ENCODE measurements at places on chromosomes 16 and 17. TPM values are rescaled to one million over a fixed set of nuclear protein-coding genes. Genes with fewer than 3 reads are reported as not detected.

PRMT7 gene
- total RNA-seq, result 41.4 TPM

DNA sequence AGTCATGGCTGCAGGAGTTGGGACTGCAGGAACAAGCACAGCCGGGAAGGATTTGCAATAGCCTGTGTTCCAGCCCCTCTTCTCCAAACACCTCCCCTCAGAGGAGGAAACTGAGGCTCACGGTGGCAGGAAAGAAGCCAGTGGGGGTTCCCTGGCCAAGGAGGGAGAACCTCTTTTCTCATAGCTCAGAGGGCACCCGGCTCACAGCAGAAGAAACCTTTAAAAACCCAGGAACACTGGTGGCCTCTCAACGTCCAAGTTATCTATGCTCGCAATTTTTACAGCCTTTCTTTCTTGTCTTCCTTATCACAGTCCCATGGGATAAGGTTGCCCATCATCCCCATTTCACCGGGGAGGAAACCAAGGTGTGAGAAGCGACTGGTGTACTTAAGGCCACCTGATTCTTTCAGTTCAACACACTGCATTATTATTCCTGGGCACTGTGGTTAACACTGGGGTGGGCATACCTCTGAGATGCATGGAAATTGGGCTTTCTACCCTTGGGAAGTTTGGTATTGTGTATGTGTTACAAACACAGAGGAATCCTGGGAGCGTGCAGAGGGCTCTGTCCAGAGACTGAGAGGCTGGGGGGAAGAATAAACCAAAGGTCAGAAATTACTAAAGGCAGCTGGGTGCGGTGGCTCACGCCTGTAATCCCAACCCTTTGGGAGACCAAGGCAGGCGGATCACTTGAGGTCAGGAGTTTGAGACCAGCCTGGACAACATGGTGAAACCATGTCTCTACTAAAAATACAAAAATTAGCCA, 791 bp upstream of the ZNF629 start:
- no peak for DNase-seq

CYGB gene
- 8.3 TPM for total RNA-seq

PRSS8 gene
- total RNA-seq, result 452 TPM

DNA sequence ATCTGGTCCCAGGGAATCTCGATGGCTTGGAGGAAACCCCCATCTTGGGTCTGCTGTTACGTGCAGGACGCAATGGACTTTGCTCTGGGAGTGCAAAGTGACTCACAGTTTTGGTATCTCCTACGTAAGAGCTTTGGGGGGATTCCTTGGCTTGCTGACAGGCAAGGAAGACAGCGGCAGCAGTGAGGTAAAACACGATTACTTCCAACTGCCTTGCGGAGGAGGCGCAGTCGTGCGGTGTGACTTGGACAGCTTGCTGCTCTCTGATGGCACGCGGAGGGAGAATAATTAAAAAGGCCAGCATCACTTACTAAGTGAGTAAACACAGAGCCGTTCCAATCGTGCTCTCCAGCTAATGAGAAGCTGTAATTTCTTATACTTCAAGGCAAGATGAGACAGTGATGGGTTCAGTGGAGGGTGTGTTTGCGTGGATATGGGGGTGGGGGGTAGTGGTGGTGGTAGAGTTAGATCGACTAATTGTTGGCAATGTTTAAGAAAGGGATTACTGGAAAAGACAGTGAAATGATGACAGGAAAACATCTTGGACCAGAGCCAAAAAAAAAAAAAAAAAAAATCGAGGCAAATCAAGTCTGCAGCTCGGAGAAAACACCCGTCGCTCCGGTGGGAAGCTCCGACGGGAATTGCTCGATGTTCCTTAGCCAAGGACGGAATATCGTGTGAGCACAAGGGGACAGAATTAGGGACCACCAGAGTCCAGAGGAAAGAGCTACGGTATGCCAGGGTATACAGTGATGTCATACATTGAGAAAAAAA, 184.8 kb upstream of the ZFHX3 start:
- peak; percentile 18 for DNase-seq

CUEDC1 gene
- total RNA-seq, result 27.3 TPM

DNA sequence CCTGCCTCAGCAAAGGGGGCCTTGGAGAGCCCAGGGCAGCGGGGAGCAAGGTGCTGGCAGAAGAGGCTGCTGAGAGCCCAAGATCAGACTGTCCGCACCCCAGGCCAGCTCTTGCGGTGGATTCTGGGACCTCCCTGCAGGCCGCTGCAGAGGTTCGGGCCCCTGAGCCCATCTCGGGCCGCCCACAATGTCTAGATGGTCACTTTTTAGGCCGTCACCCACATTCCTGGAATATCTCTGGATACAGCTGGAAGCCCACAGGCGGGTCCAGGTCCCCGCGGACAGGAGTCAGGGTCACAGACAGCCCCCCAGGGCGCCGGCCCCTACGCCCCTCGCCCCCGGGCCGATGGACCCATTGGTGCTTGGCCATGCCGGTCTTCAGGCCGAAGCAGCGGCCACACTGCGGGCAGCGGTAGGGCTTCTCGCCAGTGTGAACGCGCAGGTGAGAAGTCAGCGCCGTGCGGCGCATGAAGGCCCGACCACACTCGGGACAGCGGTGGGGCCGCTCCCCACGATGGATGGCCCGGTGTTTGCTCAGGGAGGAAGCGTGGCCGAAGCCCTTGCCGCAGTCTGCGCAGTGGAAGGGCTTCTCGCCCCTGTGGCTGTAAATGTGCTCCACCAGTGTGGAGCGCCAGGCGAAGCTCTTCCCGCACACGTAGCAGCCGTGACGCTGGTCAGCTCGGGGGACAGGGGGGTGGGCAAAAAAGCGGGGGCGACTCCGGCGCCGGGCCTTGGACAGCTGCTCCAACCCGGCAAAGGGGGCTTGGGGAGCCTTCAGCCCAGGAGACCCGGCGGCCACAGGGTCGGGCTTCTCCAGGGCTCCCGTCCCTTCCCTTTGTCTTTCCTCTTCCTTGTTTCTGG, 2.1 kb downstream of the ZNF747 start:
- no peak for DNase-seq

- DNase-seq, result no peak
Observed at GRCh38 chr17:46061435-46061834, 62.4 kb downstream of the STH start.

GRCh38 chr17:45138911-45139532, 3.5 kb downstream of the ACBD4 start:
- no peak for DNase-seq

DNA sequence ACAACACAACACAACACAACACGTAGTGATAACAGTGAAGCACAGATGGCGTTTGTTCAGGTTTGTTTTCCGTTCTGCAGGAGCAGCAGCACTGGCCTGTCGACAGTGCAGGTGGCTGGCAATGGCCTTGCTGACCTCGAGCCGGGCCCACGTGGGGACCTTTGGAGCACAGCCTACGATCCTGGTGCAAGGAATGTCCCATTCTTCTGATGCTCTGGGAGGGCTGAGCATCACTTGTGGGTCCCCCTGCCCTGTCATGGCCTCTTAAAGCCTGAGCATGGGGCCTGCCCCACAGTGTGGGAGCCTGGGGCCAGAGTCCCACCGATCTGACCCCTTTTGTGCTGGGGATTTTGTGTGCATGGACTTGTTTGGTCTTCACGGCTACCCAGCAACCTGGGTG, 6.8 kb downstream of the MAP2K3 start:
- DNase-seq, result no peak

DNA sequence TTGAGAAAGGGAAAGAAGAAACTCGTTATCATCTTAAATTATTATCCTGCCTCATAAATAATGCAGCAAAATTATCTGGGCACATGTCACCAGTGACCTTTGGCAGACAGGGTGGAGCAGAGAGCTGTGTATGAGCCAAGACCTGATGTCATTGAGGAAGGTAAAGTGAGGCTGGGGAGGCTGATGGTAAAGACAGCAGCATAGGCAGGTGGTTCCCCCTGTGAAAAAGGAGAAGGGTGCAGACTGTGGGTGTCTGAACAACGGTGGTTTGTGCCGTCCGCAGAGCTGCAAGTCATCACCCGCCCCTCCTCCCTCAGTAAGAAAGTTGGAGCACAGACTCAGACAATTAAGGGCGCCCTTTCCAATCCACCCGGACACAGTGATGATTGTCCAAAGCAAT, 30.8 kb upstream of the METTL16 start:
- DNase-seq, result no peak

OR2C1 gene
- not detected for total RNA-seq

NGFR gene
- 19.8 TPM for total RNA-seq

DNA sequence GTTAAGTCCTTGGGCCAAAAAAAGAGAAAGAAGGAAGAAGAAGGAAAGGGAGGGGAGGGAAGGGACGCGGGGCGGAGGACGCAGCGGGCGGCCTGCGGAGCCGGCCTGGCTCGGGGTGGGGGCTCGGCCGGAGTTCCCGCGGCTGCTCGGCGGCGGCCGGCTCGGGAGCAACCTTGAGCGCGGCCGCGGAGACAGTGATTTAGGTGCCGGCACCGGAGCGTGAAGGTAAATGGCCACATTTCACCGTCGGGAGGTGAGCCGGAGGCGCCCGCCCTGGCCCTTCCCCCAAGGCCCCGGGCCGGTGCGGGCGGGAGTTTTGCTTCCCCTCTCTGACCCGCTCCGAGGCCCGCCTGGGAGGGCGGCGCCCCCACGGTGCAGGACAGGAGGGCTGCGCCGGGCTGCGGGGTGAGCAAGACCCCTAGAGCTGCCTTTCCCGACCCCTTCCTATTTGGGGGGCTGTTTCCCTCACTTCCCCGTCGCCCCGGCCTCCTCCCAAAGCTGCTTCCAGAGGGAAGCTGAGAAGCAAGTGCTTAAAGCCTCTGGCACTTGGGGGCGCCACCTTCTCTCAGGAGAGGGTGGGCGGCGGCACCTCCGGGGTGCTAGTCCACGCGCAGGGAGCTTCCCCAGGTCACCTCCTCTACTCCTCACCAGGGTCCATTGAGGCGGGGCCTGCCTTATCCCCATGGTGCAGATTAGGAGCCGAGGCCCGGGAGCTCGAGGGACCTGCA, 56.5 kb downstream of the MRM1 start:
- peak; percentile 48 for DNase-seq

DNA sequence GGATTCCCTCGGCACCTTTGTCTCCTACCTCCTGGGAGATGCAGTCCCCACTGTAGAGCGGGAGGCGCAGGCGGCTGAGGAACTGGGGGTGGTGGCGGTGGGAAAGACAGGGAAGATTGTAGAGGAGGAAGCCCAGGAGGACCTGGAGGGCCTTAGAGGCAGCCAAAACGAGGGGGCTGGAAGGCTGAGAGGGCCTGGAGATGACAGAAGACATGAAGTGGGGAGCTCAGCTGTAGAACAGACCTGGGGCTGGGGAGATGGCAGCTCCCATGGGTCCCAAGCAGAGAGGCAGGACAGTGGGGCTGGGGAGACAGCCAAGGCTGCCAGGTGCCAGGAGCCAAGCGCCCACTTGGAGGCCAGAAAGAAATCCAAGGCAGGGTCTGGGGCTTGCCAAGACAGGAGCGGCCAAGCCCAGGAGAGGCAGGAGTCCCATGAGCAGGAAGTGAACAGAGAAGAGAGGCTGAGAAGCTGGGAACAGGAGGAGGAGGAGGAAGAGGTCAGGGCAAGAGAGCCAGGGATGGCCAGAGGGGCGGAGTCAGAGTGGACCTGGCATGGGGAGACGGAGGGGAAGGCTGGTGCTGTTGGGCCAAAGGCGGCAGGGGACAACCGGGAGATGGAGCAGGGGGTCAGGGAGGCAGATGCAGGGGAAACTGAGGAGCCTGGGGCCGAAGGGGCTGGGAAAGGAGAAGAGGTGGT, 803 bp downstream of the APOBR start:
- peak; percentile 63 for DNase-seq

GRCh38 chr16:3007059-3007956, 5.4 kb upstream of the CLDN9 start:
- peak; percentile 79 for DNase-seq

CACNG3 gene
- not detected for total RNA-seq

DNA sequence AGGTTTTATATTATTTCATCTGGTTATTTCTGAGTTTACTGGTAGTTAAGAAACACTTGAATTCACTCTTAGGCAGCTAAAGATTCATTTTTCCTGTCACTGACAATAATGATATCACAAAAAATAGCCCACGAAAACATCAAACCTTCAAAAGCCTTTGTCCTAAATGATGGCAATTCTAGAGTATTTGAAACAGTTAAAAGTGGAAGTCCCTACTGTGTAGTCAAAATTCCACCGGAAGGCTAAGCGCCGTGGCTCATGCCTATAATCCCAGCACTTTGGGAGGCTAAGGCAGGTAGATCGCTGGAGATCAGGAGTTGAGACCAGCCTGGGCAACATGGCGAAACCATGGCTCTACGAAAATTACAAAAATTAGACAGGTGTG, 103.5 kb downstream of the HIC1 start:
- no peak for DNase-seq

- no peak for DNase-seq
Observed at GRCh38 chr16:72609066-72609465, 437.1 kb upstream of the PMFBP1 start.

- DNase-seq, result no peak
Observed at GRCh38 chr16:337975-338575, 14.4 kb downstream of the AXIN1 start.

- no peak for DNase-seq
Observed at GRCh38 chr17:17921192-17922069, 50.8 kb downstream of the TOM1L2 start.

SNAI3 gene
- 2.9 TPM for total RNA-seq

SLC47A1 gene
- total RNA-seq, result not detected

ARL5C gene
- not detected for total RNA-seq

DNA sequence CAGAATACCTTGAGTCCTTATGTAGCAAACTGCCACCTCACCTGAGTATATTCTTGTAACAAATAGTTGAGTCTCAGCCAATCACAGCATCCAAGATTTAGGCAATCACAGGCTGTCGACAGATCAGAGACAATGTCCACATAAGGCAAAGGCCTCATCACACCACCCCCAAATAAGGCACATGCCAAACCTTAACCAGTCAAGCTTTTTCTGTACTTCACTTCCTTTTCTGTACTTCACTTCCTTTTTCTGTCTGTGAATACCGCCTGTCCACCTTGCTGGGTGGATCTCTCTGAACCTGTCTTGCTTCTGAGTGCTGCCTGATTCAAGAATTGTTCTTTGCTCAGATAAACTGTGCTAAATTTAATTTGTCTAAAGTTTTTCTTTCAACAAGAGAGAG, 210.4 kb upstream of the N4BP1 start:
- DNase-seq, result no peak

DNA sequence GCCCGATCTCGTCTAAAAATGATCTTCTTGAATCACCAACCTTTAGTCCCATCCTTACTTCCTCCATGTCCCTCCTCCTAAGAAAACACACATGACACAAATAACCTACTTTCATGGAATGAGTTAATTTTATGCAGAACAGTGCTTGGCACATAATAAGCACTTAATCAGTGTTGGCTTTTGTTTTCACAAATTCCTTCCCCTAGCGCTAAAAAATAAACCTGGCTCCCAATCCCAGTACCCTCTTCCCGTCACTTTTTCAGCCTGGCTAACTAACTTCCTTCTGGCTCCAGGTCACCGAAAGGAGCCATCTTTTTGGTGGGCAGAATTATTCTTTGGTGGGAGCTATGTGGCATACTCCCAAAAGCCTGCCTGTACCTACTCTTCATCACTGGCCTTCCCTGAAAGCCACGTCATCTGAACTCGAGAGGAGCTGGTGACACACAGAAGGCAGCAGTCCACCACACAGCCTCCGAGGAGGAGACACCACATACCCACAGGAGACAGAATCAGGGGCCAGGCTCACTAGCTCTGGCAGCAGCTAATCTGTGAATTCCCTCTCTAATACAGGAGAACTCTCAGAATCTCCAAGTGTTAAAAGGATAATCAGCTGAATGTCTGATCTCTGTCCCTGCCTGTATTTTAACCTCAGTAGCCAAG, 114.5 kb downstream of the SMG6 start:
- DNase-seq, result no peak

- DNase-seq, result no peak
Observed at GRCh38 chr16:4608704-4608980, 6.0 kb downstream of the UBALD1 start.
